ENCODE measurements at places on chromosomes 6 and 20.

DNA sequence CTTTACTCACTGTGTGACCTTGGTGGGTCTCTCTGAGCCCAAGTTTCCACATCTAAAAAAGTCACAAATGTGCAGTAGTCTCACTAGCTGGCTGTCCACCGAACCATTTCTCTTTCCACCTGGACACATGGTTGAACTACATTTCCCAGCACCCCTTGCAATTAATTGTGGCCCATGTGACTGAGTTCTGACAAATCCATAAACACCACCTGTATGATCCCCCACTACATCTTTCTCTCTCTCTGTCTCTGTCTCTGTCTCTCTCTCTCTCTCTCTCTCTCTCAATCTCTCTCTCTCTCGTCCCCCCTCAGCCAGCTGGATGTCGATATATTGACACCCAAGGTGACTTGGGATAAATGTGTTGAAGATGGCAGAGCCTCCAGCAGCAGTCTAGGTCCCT is 42.8 kb downstream of the SNHG17 start:
- no peak for DNase-seq

DNA sequence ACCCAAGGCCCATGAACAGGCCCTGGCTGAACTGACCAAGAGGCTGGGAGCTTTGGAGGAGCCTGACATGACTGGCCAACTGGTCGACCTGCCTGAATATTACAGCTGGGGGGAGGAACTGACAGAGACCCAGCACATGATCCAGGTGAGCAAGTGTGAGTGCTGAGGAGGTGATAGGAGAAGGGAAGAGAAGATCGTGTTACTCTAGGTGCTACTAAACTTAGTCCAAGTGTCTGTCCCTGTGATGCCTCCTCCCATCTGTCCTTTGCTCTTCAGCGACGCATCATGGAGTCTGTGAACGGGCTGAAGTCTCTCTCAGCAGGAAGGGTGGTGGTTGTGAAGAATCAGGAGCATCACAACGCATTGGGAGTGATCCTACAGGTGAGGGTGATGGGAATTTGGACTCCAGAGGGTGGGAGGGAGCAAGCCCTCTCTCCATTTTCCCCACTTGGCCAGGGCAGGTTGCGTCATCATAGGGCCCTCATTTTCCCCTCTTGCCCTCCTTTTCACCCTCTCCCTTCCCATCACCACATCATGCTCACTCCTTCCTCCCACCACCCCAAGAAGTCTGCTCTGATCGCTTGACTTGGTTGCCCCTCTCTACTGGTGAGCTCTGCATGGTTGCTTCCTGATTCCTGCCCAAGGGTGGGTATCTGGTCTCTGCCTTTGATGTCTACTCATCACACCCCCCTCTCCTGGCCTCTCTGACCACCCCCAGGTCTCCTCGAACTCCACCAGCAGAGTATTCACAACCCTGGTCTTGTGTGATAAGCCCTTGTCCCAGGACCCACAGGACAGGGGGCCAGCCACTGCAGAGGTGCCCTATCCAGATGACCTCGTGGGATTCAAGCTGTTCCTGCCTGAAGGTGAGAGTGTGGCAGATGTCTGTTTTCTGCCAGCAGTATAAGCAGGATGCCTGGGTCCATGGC is 4.7 kb downstream of the DXO start:
- DNase-seq: no peak

DNA sequence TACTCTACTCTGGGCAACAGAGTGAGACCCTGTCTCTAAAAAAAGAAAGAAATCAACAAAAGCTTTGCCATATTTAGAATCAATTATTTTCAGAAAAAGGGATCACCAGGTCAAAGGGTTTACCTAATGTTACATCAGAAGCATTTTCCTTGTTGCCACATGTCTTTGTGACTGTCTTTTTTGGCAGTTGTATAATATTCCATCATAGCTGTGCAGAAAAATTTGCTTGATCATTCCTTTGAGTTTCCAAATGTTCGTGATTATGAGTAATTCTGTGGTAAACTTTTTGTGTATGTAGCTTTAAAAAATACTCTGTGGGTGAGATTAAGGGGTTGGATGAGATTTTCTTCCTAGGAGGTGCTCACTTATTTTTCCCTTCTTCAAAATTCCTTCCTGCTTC is 26.4 kb downstream of the PNPLA1 start:
- DNase-seq: peak; percentile 10

- no peak for DNase-seq
These were observed 138.0 kb upstream of the MCHR2 start for GRCh38 chr6:100132005-100132404.

- DNase-seq: no peak
These were observed 47.2 kb downstream of the GMPR start for GRCh38 chr6:16285467-16286150.

DNA sequence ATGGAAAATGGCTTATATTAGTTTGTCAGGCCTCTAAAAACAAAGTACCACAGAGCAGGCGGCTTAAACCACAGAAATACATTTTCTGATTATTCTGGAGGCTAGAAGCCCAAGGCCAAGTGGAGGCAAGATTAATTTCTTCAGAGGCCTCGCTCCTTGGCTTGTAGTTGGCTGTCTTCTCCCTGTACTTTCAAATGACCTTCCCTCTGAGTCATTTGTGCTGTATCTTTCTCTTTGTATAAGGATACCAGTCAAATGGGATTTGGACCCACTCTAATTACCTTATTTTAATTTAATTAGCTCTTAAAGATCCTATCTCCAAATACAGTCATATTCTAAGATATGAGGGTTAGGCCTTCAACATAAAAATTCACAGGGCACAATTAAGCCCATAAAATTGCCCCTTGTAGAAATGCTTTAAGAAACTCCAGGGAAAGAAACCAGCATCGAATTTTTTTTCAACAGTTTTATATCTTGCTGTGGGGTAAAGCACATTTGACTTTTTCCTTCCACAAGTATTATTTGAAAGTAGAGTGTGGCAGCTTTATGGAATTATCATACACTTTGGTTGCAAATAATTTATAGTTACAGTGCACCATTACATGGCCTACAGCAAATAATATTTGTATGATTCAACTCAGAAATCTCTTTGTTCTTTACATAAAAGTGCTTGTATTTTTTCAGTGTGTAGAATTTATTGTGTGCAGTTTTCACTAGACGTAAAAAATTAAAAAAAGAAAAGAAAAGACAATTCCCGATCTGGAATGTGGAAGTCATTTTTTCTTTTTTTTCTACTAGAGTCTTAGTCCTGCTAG is 706.1 kb downstream of the KIF16B start:
- DNase-seq: no peak

GRCh38 chr6:157273756-157274470 is 49.4 kb downstream of the TMEM242 start:
- no peak for DNase-seq

GRCh38 chr6:12241493-12242175 is 48.5 kb upstream of the EDN1 start:
- no peak for DNase-seq

DNA sequence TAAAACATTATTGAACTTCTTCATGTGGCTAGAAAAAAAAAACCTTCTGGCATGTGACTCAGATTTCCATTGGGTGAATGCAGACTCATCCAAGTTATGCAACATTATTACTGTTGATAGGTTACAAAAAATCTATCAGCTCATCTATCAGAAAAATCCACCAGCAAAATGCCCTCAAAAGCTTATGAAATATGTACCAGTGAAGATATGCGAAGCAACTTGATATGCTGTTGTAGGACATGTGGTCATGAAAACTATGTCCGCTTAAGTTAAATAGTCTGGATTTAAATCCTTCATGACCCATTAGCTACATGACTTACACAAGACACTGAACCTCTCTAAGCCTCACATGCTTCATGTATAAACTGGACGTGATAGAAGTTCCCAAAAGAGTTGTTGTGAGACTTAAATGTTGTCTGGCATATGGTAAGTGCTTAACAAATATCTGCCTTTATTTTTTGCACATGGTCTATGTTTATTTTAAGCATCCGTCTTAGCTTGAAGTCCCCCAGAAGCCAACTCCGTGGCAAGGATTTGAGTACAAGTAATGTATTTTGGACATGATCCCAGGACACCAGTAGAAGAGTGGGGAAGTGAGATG is 12.5 kb upstream of the BFSP1 start:
- DNase-seq: peak; percentile 72

DNA sequence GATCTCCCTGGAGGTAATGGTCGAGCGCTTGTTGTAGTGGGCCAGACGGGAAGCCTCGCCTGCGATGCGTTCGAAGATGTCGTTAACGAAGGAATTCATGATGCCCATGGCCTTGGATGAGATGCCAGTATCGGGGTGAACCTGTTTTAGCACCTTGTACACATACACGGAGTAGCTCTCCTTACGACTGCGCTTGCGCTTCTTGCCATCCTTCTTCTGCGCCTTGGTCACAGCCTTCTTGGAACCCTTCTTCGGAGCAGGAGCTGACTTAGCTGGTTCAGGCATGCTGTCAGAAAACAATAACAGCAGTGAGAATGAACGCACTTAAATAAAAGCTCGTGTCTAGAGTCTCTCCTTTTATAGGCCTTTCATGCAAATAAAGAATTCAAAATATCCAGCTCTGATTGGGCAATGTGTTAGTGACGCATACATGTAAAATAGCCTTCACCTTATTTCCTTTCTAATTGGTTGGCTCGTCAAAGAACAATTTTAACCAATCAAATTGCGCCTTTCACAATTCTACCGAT is 129.2 kb downstream of the HFE start:
- peak; percentile 100 for DNase-seq

- DNase-seq: no peak
These were observed 325.6 kb upstream of the RUNX2 start for GRCh38 chr6:45002390-45003105.

All from BJ (cell line).